GM12865 (cell line): ENCODE measurements at places on chromosomes 6 and 20.

GRCh38 chr20:3074812-3075211 is 3.4 kb downstream of the OXT start:
- DNase-seq: no peak

- peak; percentile 69 for DNase-seq
Observed at GRCh38 chr6:43628393-43629103, 516 bp downstream of the GTPBP2 start.

DNA sequence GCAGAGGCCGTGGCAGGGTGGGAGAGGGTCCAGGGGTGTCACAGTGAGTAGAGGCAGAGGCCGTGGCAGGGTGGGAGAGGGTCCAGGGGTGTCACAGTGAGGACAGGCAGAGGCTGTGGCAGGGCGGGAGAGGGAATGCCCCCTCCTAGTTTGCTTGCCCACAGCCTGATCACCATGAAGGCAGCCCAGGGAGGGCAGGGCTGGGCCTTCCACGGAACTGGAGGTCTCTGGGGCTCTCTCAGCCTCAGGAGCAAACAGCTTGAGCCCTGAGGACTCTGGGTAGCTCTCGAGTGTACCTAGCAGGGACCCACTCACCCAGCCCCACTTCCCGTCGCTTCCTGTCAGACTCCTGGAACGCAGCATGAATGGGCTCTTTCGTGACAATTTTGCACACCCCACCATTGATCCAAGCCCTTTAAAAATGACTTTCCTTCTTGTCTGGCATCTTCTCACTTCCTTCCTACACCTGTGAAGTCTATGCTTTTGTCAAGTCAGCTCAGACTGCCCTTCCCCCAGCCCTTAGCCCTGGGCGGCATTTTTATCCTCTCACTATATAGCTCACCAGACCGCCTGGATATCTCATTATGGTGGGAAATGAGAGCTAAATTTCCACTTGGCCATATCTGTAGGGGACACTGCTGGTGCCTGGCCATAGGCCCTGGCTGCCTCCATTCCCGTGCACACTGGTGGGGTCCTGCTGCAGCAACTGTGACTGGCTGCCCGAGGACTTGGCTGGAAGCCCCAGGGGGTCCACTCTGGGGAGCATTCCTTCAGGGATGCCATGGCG is 140.3 kb downstream of the CDC5L start:
- no peak for DNase-seq

GRCh38 chr6:131469130-131469529 is 103.9 kb upstream of the ARG1 start:
- DNase-seq: no peak

DNA sequence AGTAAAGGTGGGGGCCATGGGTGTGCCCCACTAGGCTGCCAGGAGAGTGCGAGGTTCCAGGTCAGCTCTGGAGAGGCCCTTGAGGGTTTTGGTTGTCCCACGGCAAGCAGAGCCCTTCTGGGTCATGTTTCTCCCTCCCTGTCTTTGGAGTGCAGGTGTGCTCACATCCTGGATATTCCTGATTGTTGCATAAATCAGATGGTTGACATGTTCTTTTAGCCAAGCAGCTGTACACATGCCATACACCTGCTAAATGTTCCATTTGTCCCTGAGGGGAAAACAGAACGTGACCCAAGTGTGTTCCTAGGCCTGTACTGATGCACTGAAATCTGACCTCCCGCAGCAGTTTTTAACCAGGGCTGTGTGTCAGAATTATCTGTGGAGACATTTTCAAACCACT is 77.5 kb upstream of the BEND3 start:
- DNase-seq: no peak

GRCh38 chr6:11423072-11423471 is 114.5 kb upstream of the TMEM170B start:
- DNase-seq: no peak

DNA sequence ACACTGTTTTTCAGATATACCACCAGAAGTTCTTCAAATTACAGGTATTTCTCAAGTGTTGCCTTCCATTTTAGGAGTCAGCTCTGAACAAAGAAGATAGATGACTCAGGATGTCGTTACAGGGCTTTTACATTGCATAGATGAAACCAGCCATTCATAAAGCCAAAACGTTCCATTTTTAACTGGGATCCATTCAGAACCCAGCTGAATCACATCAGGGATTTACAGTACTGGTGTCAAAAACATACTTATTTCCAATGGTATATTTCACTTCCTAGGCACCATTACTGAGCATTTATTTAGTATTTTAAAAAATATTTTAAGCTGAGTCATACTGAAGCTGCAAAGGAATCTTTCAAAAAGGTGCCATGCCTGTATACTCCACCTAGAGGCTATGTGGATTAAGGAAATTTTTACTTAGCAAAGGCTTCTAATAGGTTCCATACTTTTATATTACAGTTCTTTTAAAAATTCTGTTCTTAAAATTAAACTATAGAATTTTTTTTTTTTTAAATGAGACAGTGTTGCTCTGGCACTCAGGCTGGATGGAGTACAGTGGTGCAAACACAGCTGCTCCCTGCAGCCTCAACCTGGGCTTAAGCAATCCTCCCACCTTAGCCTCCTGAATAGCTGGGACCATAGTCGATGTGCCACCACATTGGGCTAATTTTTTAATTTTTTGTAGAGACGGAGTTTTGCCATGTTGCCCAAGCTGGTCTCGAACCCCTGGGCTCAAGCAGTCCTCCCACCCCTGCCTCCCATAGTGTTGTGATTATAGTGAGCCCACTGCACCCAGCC is 2.6 kb downstream of the ASF1A start:
- peak; percentile 67 for DNase-seq

DNA sequence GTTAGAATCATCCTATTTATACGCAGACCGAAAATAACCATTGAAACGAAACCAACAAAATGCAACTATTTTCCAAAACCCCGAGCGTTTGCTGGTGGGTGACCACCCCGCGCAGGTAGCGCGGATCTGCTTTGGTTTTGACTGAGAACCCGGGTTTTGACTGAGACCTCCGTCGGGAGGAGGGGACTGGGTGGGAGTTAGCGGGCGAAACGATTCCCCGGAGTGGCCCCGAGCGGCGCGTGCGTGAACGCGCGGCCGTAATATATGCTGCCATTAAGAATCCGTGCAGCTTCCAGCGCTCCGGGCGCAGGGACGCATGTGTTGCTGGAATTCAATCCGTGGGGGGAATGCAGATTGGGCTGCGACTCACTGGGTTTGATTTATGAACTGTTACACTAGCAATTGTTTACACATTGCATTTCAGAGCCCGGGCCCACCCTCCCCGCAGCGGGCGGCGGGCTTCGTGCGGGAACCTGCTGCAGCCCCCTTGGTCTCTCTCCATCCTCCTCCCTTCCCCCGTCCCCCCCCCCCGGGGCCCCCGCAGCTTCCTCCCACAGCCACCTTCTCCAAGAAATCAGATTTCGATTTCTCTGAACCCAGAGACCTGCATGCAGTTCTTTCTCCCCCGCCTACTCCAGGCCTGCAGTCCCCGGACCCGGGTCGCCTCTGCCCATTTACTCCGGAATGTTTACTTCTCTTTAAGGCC is 9.9 kb downstream of the NRN1 start:
- DNase-seq: no peak

DNA sequence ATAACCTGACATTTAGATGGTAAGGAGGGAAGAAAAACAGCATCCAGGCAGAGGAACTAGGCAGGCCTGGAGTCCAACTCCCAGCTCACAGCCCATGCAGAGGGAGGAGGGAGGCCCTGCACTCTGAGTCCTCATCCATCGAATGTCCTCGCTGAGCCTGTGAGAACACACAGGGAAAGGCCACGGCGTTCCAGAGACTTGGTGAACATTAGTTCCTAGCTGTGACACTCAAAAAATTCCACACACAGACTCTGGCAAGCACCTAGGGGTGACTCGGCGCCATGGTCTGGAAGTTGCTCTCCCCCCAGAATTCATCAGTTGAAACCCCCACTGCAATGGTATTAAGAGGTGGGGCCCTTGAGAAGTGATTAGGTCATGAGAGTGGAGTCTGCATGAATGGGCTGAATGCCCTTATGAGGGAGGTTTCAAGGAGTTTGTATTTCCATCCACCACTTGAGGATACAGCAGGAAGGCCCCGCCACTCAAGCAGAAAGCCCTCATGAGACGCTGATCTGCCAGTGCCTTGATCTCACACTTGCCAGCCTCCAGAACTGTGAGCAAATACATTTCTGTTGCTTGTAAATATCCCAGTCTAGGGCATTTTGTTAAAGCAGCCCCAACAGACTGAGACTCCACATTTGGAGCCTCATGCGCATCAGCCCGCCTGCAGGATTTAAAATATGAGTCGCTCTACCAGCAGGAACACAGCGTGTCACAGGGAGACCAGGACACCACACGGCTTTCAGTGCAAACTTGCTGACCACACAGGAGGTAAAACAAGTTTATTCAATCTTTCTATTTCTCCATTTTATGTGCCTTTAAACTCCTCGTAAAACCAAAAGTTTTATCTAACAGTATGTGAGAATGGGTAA is 73.9 kb downstream of the WDR27 start:
- DNase-seq: no peak

DNA sequence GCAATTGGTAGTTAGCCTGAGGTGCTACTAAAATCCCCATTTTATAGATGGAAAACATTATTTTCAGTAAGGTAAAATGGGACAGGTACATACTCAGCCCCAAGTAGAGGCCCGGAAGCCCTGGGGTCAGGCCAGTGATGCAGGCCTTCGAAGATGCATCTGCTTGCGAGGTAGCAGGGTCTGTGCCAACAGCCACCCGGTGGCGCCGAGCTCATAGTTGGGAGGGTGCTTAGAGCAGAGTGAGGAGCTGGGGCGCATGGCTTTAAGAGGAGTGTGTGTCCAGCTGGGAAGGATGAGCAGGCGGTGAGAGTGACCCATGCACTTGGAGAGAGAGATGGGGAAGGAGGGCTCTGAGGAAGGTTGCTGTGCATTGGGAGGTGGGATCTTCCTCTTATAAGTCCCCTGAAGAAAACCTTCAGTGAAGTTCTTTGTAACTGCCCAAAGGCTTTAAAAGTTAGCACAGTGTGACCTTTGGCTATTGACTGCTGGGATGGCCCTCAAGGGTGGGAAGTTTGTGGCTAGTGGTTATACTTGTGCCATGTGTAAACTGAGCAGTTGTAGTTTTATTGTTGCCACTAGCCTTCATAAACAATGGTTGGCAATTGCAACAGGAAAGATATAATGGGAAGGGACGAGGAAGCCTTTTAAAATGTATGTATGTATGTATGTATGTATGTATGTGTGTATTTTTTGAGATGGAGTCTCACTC is 71.1 kb downstream of the TOX2 start:
- DNase-seq: no peak
